Large intestine (tissue), 12 donors: ENCODE measurements at places on chromosomes 5 and 9.

- no peak for DNase-seq
Observed at GRCh38 chr5:136516637-136517036, 151.3 kb upstream of the TRPC7 start.

- DNase-seq, result peak; percentile 53
Observed at GRCh38 chr9:83544002-83544698, 5.9 kb upstream of the FRMD3 start.

- no peak for DNase-seq
Observed at GRCh38 chr5:106380736-106381135, 1290.0 kb downstream of the EFNA5 start.

GRCh38 chr5:74510476-74511075 lies 130.0 kb downstream of the ENC1 start:
- DNase-seq, result no peak

GRCh38 chr5:79859588-79859987 lies 131.5 kb downstream of the MTX3 start:
- DNase-seq, result no peak

DNA sequence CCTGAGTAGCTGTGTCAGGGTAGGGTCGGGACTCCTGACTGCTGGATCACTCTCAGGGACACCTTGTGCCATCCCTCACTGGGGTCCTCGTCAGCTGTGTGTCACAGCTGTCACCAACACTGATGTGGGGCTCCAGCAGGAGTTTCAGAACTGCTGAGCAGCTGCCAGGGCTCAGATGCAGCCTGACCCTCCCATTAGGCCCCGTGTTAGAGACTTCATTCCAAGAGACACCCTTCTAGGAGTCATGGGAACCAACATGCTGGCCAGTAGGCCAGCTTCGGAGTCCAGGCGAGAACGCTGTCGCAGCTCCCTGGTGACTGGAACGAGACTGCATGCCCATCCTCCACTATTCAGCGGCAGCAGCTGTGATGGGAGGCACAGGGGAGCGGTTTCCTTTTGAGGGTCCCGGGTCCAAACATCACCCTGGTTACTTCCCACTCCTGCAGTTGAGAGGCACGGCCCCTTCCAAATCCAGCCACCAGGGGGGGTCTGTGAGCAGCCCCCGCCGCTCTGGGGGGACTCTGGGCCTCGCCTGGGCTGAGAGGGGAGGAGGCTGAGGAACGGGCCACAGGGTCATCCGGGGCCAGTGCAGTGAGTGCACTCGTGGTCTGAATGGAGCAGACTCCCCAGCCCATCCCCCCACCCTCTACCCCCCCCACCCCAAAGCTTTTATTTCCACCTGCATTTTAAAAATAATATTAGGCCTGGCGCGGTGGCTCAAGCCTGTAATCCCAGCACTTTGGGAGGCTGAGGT lies 12.6 kb upstream of the TCF7 start:
- peak; percentile 36 for DNase-seq
